ENCODE measurements at places on chromosomes 7 and 10.

DNA sequence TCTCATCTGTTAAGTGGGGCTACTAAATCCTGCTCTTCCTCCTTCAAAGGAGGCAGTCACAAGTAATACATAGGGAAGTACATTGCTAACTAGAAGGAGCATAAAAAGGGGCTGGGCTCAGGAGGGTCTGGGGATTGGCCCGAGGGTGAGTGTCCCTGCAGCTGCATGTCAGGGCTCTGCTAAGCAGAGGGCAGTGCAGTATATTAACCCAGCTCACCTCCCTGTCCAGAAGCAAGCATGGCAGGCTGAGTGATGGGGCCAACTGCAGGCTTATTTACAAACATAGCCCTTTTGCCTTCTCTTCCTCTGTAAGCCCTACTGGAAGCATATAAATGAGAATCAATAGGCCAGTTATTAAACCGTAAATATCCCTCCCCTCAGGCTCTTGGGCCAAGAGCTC lies 143.2 kb upstream of the PCBD1 start:
- no peak for DNase-seq

GRCh38 chr7:106484562-106484961 lies 176.4 kb downstream of the CCDC71L start:
- no peak for DNase-seq

DNA sequence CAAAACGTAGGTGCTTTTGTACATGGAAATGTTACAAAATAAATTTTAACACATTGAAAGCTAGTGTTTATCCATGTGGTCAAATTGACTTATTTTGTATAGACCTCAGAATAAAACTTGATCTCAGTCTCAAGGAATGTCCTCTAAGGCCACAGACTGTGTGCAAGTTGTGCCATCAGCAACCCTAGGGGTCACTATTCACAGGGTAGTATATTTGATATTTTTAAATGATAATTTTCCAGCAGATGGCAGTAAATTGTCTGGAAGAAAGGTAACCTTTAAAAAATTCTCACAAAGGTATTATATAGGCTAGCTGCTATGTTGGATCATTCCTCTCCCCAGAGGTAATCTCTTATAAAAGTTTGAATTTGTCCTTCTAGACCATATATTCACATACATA lies 12.9 kb upstream of the SNX10 start:
- no peak for DNase-seq

DNA sequence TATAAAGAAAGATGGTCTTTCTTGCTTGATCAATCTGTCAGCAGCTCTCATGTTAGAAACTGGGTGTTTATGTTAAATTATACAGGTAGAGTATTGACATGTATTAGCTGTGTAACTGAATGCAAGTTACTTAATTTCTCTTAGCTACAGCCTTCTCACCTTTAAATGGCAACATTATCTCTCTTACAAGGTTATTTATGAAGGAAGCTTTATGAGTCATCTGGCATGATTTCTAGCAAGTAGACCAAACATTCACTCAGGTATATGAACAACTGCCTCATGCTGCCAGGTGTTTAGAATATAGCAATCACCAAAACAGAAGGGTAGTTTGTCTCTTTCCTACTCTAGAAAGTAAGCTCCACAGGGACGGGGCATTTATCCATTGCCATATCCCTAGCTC lies 8.5 kb downstream of the ARL4A start:
- DNase-seq, result no peak

DNA sequence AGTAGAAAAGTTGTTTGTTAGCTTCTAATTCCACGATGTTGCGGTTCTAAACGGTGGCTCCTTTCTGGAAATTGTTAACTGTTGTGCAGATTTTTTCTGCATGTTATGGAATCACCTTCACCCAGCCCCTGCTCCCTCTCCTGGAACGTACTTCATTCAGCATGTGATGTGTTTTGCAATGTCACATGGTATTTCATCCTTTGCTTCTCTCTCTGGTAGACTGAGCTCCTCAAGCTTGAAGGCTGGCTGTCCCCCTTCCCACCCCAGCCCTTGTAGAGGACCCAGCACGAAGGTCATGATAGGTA lies 4.4 kb downstream of the PPP2R2D start:
- DNase-seq, result no peak
